ENCODE measurements at places on chromosomes 5 and 9.

DNA sequence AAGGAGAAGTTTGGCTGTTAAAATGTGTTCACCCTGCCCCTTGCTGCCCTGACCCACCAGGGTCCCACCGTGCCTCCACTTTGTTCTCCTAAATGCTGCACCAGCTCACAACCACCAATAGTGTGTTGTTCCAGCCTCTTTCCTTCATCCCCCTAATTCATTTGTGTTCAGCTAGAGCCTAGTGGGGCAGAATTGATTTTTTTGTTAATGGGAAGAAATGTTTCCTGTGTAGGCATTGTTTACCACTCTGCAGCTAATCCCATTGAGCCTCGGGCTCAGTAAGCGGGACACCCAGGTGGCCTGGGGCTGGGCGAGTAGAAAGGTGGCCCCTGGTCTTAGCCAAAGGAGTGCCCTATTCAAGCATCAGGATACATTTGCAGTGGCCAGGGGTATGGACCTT lies 127.6 kb downstream of the MVB12B start:
- DNase-seq: no peak

GRCh38 chr5:133794771-133795415 lies 173.5 kb downstream of the C5orf15 start:
- DNase-seq: no peak

DNA sequence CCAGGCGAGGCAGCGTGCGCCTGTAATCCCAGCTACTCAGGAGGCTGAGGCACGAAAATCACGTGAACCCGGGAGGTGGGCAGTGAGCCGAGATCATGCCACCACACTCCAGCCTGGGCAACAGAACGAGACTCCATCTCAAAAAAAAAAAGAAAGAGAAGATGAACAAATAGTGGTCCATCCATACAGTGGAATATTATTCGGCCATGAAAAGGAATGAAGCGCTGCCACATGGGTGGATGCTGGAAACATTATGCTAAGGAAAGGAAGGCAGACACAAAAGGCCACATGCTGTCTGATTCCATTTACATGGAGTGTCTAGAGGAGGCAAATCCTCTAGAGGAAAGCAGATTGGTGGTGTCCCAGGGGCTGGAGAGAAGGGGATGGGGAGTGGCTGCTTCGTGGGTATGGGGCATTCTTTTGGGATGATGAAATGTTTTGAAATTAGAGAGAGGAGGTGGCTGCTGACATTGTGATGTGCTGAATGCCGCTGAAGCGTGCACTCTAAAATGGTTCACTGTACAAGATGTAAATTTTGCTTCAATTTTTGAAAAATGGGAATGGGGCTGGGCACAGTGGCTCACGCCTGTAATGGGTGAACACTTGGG lies 17.0 kb downstream of the PLPP7 start:
- DNase-seq: no peak

- DNase-seq: no peak
Measured at GRCh38 chr5:80093796-80094195, 58.6 kb downstream of the THBS4 start.

GRCh38 chr9:132486706-132487350 lies 76.8 kb downstream of the CFAP77 start:
- DNase-seq: no peak

- no peak for DNase-seq
Measured at GRCh38 chr5:10562201-10563109, 1.4 kb upstream of the ANKRD33B start.

DNA sequence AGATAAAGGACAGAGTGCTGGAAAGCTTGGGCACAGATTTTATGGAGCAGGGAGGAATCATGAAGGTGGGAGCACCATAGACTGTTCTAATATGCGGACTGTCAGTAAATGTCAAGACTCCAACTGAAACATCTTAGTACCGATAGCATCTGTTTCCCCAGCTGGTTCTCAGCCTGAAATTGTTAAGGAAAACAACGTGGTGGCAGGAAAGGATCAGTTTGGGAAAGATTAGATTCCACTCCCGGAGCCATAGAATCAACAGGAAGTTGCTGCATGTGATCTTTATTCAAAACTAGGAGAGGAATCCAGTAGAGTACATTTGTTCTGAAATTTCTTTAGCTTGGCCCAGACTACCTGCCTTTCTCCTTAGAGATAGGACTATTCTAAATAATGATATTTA lies 559.1 kb downstream of the CSNK1G3 start:
- DNase-seq: no peak

Measured in Jurkat, Clone E6-1 (cell line).